ENCODE measurements at places on chromosomes 6 and 20.
A peak's percentile ranks its signal among the peaks of the same experiment; 100 is the strongest.

GRCh38 chr20:63594043-63594561, 20.1 kb upstream of the HELZ2 start:
- no peak for DNase-seq

GRCh38 chr6:42200035-42200434, 5.3 kb upstream of the GUCA1B start:
- DNase-seq, result no peak

DNA sequence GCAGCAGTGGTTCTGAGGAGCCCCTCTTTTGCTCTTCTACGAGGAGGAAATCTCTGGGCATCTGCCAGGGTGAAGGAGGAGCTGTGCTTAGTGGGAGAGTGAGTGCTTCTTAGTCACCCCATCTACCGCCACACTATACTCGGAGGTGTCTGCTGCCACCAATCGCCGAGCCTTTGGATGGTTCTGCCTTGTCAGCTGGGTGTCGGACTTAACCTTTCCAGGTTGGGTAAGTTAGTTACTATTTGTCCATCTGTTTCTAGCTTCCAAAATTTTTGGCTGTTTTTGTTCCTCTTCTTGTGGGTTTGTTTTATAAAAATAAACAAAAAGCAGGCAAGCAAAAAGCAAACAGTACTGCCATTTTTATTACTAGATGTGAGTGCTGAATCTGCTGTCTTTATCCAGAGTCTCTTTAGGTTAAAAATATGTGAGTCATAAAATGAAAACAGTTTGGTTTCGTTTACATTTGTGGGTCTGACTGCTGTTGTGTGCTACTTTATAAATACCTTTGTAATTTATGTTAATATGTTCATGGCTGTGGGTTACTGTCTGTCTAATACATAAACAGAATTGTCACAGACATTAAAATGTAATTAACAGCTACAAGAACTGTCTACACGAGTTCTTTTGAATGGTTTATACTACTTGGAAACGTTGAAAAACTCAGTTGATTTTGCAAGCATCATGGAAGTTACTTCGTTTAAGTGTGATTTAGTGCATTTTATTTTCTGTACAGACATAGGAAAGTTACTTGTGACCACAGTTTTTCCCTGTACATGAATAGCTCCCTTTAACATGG, 89.2 kb downstream of the ARID1B start:
- DNase-seq, result no peak

DNA sequence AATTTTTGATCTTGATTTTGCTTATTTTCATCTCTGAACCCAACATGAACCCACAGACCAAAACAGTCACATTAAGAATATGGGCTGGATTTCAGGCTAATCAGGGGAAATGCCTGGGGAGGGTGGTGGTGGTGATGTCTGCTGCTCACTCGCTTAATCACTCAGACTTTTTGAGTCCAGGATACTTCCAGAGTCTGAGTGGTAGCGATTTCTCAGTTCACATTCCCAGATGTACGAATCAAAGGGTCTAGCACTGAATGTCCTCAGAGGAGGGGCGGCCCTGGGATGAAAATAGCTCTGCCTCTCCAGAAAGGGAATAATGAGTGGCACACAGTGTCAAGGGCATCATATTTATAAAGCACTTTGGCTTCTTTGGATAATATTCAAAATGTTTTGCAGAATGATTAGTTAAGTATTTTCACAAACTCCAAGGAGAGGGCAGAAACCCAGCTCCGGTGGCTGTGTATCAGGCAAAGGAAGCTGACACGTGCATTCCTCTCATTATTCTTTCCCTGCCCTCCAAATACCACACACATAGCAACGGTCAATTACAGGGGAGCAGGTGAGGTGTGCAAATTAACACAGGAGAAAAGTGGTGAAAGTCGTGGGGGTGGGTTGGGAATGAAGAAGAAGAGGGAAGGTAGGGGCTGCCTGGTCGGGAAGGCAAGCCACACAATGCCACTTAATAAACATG, 345.2 kb upstream of the RSPO3 start:
- DNase-seq, result no peak

DNA sequence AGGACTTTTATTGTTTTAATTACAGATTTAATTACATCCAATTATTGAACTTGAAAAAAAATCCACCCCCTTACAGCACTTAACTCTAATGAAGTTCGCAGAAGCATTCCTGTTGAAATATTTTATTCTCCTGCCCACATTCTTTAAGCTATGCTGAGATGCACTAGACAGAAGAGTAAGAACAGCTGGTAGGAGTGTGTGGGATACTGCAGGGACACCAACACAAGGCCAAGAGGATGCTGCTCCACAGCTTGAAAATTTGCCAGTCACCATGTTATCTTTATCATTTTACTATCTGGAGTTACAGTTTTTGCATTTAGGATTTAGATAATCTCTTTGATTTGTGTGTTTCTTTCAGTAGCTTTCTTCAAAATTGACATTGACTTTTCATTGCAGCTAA, 180.7 kb downstream of the EPHA7 start:
- no peak for DNase-seq

DNA sequence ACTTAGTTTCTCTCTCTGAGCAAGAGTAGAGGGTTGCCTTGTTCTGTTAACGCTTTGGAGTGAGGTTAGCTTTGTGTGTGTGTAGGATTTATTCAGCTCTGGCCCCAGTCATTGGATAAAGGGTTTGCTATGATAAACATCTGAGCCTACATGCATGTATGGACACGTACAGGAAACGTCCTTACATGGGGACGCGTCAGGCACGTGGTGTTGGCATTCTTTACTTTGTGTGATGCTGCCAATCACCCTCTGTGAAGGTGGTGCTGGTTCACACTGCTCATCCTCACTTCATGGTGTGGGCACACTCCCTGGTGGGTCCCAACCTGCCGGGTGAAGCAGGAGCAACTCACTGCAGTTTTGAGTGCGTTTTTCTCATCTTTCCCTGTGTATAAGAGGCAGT, 53.4 kb upstream of the CD93 start:
- peak; percentile 46 for DNase-seq

- no peak for DNase-seq
Observed at GRCh38 chr6:226516-227073, 65.7 kb upstream of the DUSP22 start.

DNA sequence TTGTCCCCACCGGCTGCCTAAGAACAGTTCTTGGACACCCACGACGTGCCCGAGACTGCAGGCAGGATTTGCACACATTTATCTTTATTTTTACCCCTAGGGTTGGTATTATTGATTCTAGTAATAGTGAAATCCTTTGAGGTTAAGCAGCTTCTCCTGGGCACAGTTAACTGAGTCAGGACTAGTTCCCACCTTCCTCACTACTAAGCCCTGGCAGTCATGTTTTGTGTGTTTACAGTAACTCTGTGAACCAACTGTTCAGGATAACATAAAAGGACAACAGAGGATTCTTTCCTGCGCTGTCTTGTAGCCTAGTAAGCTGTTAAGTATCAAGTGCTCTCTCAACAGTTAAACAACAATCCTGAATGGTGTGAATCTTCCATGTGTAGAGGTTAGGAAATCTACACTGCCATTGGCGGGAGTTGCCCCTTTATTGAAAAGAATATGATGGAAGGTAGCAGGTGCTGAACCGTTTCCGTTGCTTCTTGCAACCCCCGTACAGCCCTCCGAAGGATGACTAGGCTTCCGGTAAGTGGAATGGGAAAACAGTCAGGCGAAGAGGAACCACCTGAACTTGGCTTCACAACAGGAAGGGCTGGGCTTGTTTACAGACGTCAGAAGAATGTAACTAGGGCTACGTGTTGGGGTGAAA, 979 bp upstream of the SOD2 start:
- DNase-seq, result no peak

- DNase-seq, result no peak
Observed at GRCh38 chr6:88848870-88849269, 114.5 kb downstream of the RNGTT start.

GRCh38 chr6:100665041-100665380, 200.3 kb upstream of the SIM1 start:
- DNase-seq, result no peak

GRCh38 chr6:1595271-1596087, 14.2 kb upstream of the FOXC1 start:
- no peak for DNase-seq

- DNase-seq, result no peak
Observed at GRCh38 chr6:34773916-34774315, 16.6 kb downstream of the SNRPC start.

DNA sequence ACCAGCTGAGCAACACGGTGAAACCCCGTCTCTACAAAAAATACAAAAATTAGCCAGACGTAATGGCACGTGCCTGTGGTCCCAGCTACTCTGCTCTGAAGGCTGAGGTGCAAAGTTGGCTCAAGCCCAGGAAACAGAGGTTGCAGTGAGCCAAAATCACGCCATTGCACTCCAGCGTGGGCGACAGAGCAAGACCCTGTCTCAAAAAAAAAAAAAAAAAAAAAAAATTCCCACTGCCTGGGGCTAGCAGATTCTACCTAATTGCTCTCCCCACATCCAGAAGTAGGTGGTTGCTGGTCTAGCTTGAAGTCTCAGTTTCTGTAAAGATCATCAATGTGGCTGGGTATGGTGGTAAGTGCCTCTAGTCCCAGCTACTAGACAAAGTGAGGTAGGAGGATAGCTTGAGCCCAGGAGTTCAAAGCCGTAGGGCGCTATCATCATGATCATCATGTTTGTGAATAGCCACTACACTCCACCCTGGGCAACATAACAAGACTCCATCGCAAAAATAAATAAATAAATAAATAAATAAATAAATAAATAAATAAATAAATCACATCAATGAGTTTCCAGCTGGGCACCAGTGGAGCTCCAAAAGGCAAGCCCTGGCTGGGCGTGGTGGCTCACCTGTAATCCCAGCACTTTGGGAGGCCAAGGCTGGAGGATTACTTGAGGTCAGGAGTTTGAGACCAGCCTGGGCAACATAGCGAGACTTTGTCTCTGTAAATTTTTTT, 6.3 kb upstream of the AP5S1 start:
- DNase-seq, result no peak

GRCh38 chr6:88238065-88238464, 71.9 kb upstream of the CNR1 start:
- DNase-seq, result no peak

GRCh38 chr6:95384988-95385387, 192.3 kb upstream of the MANEA start:
- DNase-seq, result no peak

GRCh38 chr20:24617757-24618450, 148.5 kb downstream of the SYNDIG1 start:
- DNase-seq, result peak; percentile 55

DNA sequence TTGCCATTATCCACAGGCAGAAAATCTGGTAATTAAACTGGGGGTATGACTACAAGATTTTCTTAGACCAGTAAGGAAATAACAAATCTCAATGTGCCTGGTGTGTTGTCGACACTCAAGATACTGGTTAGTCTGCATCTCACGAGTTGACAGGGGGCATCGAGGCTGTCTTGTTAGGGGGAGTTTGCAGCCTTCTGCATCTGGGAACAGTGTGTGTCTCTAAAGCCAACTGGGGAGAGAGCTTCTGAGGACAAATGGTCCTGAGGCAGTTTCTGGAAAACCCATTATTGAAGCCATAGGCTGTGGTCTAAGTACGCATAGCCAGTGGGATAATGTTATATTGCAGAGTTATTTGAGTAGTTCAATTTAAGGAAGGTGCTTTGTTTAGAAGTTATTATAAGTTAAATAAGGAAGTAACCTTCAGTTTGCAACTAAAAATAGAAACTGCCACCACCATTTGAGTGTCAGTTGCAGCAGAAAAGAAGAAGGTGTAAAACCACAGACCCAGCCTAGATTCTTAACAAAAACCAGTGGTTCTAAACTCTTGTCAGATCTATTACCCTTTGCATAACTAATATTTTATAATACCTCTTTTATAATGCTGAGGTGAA, 15.4 kb upstream of the MAPK13 start:
- DNase-seq, result no peak

DNA sequence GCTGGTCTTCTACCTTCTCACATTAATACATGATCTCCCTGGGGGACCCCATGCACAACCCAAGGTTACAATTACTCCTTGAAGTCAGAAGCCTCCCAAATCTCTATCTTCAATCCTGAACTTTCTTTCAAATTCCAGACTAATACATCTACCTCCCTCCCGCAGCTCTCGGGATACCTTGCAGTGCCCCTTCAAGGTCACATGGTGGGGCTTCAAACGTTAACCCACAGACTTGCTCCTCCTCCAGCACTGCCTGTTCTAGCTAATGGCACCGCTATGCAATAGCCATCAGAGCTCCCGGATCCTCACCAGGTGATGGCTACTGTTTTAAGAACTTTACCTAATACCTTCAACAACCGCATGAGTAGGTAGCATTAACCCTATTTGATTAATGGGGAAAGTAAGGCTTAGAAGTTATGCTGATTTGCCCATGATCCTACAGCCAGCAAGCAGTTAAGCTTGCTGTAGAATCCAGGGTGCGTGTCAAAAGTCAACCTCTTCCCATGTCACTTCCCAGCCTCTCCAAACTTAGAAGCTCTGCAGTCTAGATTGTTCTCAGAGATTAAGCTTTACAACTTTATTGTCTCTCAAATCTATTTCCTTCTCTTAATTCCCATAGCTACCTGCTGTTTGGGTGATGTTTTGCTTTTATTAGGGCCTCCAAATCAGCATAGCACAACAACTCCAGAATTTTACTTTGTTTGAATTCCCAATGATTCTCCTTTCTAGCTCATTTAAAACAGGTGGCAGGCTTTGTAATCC, 44.7 kb downstream of the PLAGL1 start:
- no peak for DNase-seq

- no peak for DNase-seq
Observed at GRCh38 chr20:23820493-23820892, 6.0 kb downstream of the CST2 start.

DNA sequence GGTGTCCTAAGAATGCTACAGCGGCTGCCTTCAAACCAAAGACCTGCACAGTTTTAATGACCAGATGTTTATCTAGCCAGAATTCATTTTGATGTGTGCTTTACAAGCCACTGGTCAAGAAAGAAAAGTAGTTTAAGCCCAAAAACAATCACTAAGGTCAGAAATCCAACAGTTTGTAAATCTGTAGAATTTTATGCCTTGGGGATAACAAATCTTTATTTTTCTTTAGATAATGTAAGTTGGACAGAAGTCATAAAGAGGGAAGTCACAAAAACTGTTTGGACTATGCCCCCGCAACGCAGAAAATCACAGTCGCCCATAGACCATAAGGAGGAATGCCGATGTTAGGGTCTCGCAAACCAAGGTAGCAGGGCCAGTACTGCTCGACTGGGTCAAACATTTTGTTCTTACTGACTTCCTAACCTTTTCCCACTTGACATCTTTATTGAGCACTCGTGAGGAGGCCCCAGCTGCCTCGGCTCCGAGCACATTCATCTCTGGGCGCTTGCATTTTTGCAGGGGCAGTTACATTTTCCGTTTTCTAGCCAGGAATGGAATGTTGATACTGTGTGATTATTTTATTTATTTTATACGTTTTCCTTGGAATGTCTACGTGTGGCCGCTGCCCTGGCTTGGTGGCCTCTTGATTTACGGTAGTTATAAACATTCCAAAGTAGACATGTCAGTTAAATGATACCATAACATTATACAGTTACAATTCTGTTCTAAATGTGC, 56.7 kb upstream of the APCDD1L start:
- no peak for DNase-seq

- DNase-seq, result no peak
Observed at GRCh38 chr6:97364327-97364726, 81.3 kb upstream of the MMS22L start.

- no peak for DNase-seq
Observed at GRCh38 chr6:148967541-148967956, 220.7 kb downstream of the UST start.

GRCh38 chr6:15102241-15102640, 143.6 kb upstream of the JARID2 start:
- no peak for DNase-seq

- DNase-seq, result no peak
Observed at GRCh38 chr20:13758884-13759283, 25.8 kb downstream of the ESF1 start.

GRCh38 chr6:105321728-105322127, 81.2 kb downstream of the PREP start:
- DNase-seq, result no peak

GRCh38 chr6:113219783-113220182, 637.4 kb upstream of the MARCKS start:
- DNase-seq, result no peak

Data from coronary artery (tissue), 2 donors.